ENCODE measurements at places on chromosomes 2 and 18. TPM values are rescaled to one million over a fixed set of nuclear protein-coding genes. Genes with fewer than 3 reads are reported as not detected.

The ADCYAP1 gene
- total RNA-seq = 5.0 TPM

The RESP18 gene
- total RNA-seq = 1.1 TPM

The DOK6 gene
- total RNA-seq = 64.4 TPM

The EDAR gene
- 0.66 TPM for total RNA-seq

The SFT2D3 gene
- 9.8 TPM for total RNA-seq

The CLEC4F gene
- not detected for total RNA-seq

The KCNG3 gene
- 5.2 TPM for total RNA-seq

The ABCG8 gene
- 1.1 TPM for total RNA-seq

The MSH6 gene
- 56.6 TPM for total RNA-seq

The OTOS gene
- total RNA-seq = 0.55 TPM
